ENCODE measurements at places on chromosomes 16 and 17.

DNA sequence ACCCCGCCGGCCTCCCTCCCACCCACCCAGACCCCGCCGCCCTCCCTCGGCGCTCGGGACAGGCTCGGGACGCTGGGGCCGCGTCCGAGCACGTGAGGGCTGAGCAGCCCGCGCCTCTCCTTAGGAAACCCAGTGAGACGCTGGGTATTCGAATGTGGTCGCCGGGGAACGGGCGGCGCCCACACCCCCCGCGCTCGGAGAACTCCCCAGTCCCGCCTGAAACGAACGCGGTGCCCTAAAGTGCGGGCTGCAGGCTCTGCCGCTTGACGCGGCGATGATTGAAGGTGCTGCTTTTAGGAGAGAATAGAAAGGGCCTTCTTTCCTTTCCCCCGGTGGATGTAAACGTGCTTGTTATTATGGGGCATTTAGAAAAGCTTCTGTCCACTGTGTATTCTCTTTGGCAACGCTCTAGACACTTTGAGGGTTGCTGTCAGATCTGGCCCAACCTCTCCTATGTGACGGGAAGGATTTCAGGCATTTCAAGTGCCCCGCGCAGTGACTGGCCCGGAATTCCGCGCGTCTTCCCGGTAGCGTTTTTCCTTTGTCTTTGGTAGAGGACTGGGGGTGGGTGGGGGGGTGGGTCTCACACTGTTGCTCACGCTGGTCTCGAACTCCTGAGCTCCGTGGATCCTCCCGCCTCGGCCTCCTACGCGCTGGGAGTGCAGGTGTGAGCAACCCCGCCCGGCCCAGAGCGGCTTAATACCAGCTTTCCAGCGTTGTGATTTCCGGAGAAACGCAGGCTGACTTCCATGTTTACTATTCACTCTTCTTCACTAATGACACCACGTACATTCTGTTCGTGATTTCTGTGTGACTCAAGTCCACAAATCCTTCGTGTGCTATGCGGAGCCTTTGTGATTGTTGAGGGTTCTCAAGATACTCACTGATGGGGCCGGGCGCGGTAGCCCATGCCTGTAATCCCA is 21.8 kb upstream of the FOXK2 start:
- DNase-seq, result no peak

DNA sequence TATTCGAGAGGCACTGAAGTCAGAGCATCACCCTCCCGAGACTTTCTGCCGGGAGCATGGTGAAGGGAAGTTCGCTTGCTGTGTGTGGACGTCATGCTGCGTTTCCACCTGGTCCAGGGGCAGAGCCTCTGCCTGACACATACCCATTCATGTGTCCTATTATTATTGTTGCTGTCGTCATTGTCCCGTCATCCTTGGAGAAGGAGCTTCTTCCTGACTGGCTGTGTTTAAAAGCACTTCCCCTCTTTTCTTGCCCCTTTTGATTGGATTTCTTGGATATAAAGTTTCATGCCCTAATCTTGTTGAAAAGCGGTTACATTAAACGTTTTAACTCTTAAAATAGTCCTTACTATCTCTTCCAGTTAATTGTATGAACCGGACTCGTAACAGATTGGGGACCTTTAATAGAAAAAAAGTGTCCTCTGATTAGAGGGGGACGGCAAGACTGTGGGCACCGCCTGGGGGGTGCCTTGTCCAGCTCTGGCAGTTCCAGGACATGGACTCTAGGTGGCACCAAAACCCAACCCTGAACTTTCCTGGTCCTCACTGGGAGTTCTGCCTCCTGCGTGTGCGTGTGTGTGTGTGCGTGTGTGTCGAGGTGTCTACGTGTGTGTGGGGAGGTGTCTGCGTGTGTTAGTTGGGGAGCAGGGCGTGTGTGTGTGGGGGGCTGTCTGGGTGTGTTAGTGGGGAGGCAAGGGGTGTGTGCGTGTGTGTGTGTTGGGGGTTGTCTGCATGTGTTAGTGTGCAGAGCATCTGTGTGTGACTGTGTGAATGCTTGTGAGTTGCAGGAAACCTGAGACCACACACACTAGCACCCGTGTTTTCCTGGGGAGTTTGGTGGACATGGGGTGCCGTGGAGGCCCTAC is 133.3 kb upstream of the CIBAR2 start:
- peak; percentile 40 for DNase-seq

DNA sequence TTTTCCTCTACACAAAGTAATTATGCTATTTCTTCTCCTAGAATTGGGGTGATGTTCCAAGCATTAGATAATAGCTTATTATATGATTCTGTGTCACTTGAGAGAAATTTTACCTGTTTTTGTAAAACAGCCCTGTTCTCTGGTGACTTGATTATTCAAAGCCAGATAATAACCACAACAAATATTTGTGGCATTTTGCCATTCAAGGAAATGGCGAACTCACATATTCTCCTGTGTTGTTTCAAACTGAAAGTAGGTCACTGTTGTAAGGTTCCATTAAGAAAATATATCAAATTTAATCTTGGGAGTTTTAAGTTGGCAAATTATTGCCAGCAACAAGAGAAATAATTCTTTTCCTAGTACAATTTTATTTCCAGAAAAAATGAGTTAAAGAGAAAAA is 124.8 kb downstream of the STXBP4 start:
- DNase-seq, result no peak

- DNase-seq, result no peak
These were observed 6.5 kb upstream of the SRRM2 start for GRCh38 chr16:2745961-2746360.

- no peak for DNase-seq
These were observed 17.9 kb upstream of the SMIM5 start for GRCh38 chr17:75615301-75615700.

GRCh38 chr17:69711541-69711940 is 297.0 kb downstream of the MAP2K6 start:
- DNase-seq, result no peak

DNA sequence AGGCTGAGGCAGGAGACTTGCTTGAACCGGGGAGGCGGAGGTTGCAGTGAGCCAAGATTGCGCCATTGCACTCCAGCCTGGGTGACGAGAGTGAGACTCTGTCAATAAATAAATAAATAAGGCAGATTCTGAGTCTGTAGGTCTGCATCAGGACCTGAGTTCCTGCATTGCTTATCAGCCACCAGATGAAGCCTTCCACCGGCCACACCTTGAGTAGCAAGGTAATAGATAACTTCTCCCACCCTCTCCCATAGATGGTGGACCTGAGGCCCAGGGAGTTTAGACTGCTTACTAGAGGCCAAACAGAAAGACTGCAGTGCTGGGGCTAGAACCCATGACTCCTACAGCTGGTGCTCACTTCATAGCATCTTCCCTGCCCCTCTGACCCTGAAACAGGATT is 22.1 kb downstream of the ZP2 start:
- no peak for DNase-seq

- DNase-seq, result no peak
These were observed 32.9 kb downstream of the CPSF4L start for GRCh38 chr17:73228748-73229236.

DNA sequence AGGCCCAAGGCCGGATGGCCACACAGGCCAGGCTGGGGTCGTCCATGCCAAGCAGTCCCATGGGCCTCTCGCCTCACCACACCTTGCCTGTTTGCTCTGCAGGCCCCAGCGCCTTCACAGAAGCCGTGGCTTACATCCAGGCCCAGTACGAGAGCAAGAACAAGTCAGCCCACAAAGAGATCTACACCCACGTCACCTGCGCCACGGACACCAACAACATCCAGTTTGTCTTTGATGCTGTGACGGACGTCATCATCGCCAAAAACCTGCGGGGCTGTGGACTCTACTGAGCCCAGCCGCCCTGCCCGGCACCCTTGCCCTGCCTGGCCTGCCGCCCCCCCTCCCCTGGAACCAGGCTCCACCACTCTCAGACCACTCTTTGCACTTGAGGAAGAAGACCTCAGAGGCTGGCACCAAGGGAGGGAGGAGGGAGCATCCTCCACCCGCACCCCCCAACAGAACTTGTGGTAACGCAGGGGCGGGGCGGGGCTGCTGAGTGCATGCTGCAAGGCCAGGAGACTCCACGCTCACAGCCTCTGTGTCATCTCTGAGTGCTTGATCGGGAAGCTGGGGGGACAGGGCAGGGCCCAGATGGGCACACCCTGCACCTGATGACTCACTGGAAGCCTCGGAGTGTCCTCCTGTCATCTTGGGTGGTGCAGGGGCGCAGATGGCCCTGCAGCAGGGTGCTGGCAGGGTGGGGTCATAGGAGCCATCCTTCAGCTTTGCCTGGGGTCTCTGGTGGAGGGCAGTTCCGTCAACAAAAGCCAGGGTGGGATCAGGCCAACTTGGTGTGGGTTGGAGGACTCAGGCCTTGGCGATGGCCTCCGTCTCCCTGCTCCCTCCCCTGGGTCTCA is 81.5 kb downstream of the AMFR start:
- no peak for DNase-seq

DNA sequence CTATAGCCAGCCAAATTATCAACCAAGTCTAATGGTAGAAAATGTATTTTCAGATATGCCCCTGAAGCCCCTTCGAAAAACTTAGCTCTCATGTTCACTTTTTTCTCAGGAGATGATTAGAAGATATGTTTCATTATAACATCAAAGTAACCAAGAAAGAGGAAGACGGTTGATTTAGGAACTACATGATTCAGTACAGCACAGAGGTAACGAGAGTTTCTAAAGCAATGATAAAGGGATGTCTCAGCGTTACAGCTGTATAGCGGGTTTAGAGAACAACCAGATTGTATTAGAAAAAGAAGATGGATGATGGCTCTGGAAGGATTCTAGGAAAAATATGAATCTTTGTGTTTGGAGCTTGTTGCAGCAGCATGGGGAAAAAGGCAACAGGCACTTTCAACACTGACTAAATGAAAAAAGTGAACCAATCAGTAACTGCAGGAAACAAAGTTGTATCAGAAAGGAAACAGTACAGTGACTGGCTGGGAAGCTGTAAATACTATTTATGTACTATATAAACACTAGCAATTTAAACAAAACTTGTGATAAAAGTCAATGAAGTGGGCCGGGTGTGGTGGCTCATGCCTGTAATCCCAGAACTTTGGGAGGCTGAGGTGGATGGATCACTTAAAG is 21.5 kb downstream of the MBTD1 start:
- no peak for DNase-seq

- DNase-seq, result no peak
These were observed 85.0 kb downstream of the SNX29 start for GRCh38 chr16:12061336-12062055.

DNA sequence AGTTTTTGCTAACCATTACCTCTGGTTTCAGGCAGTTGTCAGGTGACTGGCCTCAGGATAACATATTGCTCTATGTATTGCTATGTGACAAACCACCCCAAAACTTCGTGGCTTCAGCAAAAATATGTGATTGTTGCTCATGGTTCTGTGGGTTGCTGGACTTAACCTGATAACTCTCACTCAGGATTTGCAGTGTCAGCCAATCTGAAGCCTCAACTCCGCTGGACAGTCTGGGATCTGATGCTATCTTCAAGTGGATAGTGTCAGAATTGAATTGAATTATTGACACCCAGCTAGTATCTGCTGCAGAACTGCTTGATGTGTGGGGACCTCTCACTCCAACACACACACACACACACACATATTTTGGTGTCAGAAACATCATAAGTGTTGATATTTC is 34.7 kb upstream of the GUCY2D start:
- DNase-seq, result no peak

- DNase-seq, result no peak
These were observed 22.6 kb downstream of the RNF213 start for GRCh38 chr17:80283116-80283852.

GRCh38 chr17:72715906-72716572 is 376.4 kb downstream of the SLC39A11 start:
- no peak for DNase-seq

- no peak for DNase-seq
These were observed 245.7 kb upstream of the CIBAR2 start for GRCh38 chr16:85357924-85358505.
